CD4-positive, CD25-positive, alpha-beta regulatory T cell (primary cell): ENCODE measurements at places on chromosomes 6 and 20.

DNA sequence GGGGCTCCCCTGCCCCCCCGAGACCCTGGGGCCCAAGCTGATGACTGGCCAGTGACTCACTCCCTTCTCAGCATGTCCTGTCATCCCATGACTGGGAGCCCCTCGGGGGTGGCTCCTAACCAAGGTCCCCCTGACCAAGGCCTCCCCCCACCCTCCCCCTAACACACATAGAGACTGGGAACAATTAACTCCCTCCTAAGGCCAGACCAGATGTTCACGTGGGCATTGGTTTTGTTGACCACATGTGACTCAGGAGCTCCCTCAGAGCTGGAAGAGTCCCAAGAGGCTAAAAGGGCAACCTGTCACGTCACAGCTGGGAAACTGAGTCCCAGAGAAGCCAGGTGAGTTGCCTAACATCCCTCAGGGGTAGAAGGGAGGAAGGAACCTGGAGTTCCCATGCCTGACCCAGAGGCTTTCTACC lies 10.6 kb upstream of the CCN5 start:
- DNase-seq = no peak

GRCh38 chr6:136510299-136510698 lies 39.9 kb downstream of the MAP7 start:
- DNase-seq = no peak

GRCh38 chr6:66675906-66676305 lies 968.9 kb upstream of the EYS start:
- no peak for DNase-seq

- no peak for DNase-seq
Observed at GRCh38 chr6:10749734-10750133, 2.1 kb downstream of the TMEM14B start.

DNA sequence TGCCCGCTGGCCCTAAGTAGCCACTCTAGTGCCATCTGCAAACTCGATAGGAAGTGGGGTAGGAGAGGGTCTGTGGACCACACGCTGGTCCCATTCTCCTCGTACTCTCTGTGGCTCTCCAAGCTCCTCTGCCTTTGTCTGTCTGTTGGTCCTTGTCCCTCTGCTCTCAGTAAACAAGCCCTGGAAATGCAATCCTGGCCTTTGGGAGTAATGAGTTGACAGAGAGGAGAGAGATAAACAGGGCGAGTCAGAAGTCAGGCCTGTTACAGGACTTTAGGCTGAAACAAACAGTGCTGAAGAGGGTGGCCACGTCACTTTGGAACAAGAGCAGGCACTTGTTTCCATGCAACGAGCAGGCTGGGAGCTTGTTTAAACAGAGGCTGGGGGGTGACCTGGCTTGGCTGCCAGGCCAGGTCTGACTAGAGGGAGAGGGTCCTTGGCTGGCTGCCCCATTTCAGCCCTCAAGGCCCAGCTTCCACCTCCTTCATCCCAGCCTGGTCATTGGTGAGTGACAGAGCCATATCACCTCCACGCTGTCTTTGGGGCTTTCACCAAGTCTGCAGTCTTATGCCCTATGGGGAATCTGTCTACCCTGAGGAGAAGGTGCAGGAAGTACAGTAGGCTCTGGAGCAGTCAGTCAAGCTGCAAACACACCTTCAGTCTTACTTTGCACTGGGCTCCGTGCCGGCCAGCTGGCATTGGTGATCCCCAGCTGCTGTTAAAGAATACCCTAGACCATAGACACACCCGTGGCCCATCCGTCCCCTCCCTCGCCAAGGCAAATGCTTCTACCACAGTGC lies 22.6 kb downstream of the FOXP4 start:
- DNase-seq = no peak

GRCh38 chr6:1395941-1396908 lies 6.8 kb downstream of the FOXF2 start:
- no peak for DNase-seq

- peak; percentile 63 for DNase-seq
Observed at GRCh38 chr6:25025919-25026301, 90.2 kb upstream of the RIPOR2 start.
